ENCODE measurements at places on chromosomes 3 and 15. TPM values are rescaled to one million over a fixed set of nuclear protein-coding genes. Genes with fewer than 3 reads are reported as not detected.

DNA sequence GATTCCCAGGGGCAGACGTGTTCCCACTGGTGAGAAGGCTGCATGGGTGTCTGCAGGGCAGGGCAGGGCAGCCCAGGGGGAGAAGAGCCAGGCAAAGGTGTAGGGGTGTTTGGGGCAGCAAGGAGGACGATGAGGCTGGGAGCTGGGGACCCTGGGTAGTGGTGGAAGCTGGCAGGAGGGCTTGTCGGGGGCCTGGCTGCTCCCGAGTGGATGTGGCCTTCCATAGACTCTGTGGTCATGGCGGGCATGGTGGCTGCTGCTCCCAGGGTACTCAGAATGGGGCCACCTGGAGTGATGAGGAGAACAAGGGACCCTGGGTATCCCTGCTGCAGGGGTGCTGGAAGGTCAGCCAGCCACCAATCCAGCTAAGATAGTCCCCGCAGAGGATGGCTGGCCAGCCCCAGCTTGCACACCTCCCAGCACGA, 107.5 kb downstream of the WNT7A start:
- peak; percentile 20 for DNase-seq

The ALDH1L1 gene
- 17.4 TPM for total RNA-seq

The SLC7A14 gene
- total RNA-seq = 2.4 TPM

GRCh38 chr15:45183511-45183910, 4.3 kb downstream of the SHF start:
- no peak for DNase-seq
